ENCODE measurements at places on chromosomes 1 and 21.

DNA sequence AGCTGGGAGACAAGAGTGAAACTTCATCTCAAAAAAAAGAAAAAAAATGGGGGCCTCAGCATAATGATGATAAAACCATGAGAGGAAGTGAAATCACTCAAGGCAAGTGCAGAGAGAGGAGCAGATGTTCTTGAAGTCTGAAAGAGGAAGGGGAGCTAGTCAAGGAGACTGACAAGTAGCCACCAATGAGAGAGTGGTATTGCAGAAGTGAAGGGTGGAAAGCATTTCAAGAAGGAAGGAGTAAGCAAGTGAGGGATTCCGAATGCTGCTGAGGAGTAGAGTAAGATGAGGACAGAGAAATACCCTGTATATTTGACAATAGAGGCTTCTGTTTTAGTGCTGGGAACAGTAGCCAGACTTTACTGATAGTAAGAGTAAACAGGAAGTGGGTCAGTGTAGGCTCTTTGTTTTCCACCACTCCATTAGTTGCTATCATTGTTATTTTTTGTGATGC is 2.9 kb downstream of the TATDN3 start:
- no peak for DNase-seq

DNA sequence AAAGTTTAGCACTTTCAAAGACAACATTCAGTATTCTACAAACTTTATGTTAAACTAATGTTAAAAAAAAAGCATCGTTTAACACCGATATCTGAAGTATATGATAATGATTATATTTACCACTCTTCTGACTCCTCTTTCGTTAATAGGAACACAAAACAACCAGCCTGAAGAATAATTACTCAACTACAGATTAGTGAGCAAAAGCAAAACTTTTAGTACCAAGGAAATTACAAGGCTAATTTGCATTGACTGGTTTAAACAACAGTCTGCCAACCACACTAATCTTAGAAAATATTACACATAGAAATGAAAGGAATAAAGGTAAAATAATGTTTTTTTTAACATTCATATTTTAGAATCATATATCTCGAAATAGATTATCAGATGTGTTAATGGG is 500.7 kb downstream of the LMO4 start:
- DNase-seq, result no peak

DNA sequence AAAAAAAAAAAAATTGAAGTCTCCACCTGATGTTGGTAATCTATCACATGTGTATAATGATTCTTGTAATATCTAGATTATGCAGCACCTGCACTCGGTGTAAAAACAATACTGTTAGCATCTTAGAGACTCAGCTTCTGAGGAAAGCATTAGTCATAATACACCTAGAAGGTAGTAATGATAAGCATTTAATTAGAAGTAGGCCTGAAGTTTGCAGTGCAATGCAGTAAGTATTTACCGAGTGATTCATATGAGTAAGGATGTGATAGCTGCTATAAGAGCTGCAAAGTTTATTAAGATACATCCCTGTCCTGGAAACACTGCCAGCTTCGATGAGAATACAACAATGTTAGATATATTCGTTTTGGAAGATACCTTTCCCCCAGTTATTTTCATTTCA is 196.4 kb downstream of the GREM2 start:
- DNase-seq, result no peak

GRCh38 chr1:208928349-208929010 is 655.0 kb upstream of the CAMK1G start:
- DNase-seq, result no peak

GRCh38 chr1:155134322-155134721 is 1.3 kb upstream of the SLC50A1 start:
- DNase-seq, result no peak

DNA sequence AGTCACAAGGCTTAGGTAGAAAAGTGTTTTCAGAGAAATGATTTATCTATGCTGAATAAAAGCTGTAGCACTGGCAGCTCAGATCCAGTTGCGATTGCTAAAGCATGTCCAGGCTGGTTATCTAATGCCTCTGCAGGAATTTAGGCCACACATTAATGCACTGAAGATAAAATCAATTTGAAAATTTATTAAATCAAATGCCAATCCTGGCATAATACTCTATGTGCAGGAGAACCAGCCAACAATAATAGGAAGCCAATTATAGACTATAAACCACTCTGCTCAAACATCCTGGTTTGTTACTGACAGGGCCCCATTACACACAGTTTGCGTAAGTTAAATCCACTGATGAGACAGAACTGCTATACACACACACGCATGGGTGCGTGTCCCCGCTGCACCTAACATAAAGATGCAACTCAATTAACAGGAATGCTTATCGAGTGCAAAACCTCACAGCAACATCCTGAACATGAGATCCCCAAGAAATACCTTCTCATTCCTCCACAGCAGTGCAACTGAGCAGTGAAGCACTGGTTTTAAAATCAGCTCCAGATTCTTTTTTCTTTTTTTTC is 40.6 kb downstream of the PTP4A2 start:
- no peak for DNase-seq

DNA sequence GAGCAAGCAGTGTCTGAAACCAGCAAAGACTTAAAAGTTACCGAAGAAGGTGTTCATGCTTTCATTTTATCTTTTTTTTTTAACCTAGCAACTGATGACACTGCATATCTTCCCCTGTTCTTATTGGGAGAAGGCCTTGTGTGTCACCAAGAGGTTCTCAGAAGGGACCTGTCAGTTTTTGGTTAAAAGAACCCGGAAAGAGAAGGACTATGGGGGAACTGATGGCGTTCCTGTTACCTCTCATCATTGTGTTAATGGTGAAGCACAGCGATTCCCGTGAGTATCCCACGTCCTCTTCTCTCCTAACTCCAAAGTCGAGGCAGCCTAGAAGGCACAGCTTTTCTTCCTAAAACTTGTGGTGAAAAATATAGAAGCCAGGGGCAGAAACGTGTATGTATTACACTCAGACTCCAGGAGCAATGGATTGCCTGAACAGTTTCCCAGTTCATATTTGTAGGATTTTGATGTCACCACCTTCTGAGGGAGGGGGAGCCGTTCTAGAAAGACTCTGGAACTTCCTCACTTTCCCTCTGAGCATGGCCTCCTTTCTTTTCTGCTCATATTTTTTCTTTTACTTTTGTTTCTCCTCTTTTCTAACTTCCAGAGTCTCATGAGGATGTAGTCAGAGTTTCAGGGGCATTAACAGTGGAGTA is at the start of gene MR1:
Gene MR1, plus strand, starts transcription at position 185 of the 653 bp plus-strand sequence. Its CDS starts 25 bp downstream, at position 210.
- no peak for DNase-seq

DNA sequence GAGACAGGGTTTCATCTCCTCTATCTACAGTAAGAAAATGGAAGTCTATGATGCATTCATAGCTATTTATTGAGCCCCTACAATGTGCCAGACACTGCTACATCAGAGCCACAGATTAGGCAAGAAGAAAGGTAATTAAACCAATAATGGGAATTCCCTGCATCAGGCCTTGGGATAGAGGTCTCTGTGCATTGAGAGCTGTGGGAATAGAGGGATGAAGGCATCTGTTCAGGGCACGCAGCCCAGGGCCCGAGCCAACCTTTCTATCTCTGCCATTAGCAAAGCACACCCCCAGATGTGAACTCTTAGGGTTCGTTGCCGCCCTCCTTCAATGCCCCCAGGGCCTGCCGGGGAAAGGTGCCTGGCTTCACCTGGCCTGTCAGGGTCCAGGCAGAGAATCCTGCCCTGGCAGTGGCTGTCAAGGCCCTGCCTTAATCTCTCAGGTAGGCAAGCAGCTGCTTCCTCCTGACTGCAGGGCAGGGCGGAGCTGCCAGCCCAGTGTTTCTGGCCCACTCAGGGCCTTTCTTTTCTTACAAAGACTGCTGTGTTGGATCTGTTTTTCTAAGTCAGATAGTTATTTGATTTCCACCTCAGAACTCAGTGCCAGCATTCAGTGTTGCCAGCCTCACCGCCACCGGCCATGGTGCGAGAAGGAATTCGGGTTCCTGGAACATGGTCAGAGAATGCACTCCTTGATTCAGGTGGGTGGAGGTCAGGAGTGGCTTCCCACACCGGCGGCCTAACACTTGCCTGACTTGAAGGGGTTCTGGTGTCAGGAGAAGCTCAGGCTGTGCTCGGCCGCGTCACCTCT is 76.1 kb downstream of the PGM1 start:
- no peak for DNase-seq

All from activated CD4-positive, alpha-beta T cell treated with anti-CD3 and anti-CD28 coated beads, Interleukin-2, amount 50 U/mL, for 4 hours (primary cell).